ENCODE measurements at places on chromosomes 13 and 19.

GRCh38 chr13:79450110-79450509, 30.8 kb upstream of the NDFIP2 start:
- no peak for DNase-seq

GRCh38 chr13:95025116-95025515, 276.1 kb downstream of the ABCC4 start:
- DNase-seq: no peak

- DNase-seq: peak; percentile 52
These were observed 18.5 kb upstream of the POP4 start for GRCh38 chr19:29587518-29587986.

GRCh38 chr19:10852098-10852800, 4.0 kb downstream of the C19orf38 start:
- peak; percentile 83 for DNase-seq

GRCh38 chr13:96795670-96796069, 198.6 kb downstream of the OXGR1 start:
- no peak for DNase-seq

DNA sequence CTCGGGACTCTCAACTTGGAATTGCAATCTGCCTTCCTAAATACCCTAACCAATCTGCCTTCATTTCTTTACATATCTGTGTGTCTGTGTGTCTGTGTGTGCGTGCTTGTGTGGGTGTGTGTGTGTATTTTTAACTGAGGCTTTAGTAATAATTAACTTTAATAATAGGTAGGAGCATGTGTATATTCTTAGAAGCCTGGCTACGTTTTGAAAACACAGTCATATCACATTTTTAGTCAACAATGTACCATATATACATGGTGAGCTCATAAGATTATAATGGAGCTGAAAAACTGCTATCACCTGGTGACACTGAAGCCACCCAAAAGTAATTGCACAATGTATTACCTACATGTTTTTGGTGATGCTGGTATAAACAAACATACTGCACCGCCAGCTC, 65.4 kb upstream of the ATXN8OS start:
- no peak for DNase-seq

- DNase-seq: no peak
These were observed 5.1 kb downstream of the ZNF599 start for GRCh38 chr19:34767951-34768350.

DNA sequence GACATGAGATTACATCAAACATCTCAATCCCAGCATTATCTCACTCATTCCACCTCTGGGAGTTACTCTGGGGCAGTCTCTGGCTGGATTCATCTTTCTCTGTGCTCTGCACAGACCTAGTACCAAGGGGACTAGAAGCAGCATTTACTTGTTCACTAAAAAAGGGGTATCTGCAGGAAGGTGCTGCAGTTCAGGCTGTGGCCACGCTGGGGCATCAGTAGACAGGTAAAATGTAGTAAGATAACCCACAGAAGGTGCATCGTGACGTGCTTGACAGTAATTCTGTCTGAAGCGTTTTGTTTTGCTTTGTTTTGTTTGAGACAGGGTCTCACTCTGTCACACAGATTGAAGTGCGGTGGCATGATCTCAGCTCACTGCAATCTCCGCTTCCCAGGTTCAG, 29.3 kb downstream of the ZNF564 start:
- DNase-seq: no peak

- peak; percentile 7 for DNase-seq
These were observed 603.9 kb downstream of the DCT start for GRCh38 chr13:93875547-93875946.

DNA sequence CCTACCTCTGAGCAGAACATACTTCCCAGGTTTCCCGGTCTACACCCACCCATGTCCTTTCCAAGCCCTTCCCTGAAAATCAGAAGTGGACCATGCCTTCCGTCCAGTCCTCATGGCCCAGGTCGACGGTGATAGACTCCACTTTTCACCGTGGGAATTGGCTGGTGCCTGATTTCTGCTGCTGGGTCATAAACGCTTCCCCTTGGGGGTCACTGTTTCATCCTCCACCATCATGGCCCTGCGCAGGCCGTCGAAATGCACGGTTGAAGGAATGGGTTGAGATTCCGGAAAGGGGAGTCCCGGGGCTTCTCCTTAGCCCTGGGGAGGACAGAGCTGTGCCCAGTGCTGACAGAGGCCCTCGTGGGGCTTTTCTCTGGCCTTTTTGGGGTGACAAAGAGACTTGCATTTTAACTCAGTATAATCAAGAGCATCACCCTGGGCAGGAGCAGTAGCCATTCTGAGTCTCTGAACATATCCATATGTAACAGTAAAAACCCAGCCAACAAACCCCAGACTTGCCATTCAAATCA, 75.5 kb downstream of the SOX1 start:
- DNase-seq: no peak

GRCh38 chr13:44017756-44018309, 138.1 kb downstream of the LACC1 start:
- no peak for DNase-seq

DNA sequence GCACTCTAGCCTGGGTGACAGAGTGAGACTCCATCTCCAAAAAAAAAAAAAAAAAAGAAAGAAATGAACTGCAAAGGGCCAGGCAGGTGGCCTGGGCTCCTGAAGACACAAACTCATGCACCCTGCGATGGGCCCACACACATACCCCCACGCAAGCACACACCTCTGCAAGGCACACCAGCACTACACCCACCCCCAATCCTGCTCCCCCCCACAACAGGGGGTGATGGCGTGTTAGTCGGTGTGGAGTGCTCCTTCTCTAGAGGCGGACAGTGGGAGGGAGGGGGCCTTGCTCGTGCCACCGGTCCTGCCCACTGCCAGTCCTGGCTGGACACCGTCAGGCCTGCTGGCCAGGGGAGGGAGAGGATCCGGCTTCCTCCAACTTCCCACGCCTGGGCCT, 1.6 kb upstream of the SLC8A2 start:
- no peak for DNase-seq

GRCh38 chr13:102724923-102725322, 30.1 kb upstream of the METTL21C start:
- peak; percentile 93 for DNase-seq
